ENCODE measurements at places on chromosomes 7 and 10. TPM values are rescaled to one million over a fixed set of nuclear protein-coding genes. Genes with fewer than 3 reads are reported as not detected.

DNA sequence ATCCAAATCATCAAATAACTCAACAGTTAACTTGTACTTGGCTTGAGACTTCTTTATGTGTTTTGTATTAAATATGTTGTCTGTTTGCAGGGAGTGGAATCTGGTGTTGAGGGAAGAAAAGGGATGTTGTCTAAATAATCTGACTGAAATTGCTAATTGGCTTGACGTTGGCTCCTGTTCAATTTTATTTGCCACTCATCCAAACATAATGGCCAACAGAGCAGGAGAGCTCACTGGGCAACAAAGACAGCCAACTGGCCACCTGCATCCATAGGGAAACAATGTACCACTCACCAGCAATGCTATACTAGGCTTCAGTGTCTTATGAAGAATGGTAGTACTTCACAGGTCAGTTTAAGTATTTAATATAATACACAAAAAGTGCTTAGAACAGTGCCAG is 80.5 kb downstream of the FAM13C start:
- DNase-seq, result no peak

- DNase-seq, result no peak
These were observed 64.1 kb upstream of the MALRD1 start for GRCh38 chr10:18984531-18984930.

The ITPRID1 gene
- 1.2 TPM for total RNA-seq

DNA sequence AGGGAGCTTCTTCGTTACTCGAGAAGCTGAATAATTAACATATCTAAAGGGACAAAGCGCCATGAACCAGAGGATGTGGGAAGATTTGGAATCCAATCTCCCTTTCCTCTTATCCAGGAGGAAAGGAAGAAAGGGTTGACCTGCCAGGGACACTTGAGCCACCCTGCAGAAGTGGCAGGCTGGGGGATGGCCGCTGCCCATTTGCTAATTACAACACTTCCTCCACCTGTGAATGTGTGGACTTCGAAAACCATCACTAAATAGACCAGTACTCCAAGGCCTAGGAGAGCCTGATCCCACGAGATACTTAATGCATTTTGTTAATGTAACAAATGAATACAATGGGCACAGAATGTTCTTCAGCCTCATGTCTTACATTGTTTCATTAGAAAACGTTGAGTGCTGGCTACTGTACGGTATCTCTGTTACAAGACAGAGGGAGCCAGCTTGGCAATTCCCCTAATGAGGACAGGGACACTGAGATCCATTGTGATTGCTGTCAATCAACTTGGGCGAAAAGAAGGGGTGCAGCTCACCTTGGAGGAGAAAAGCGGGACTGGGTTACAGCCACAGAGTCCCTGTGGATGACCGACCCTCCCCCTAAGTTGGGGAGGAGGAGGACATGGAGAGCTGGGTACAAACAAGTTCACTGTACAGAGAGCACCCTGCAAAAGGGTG is 59.4 kb downstream of the AOC1 start:
- DNase-seq, result no peak

The NPC1L1 gene
- 0.07 TPM for total RNA-seq

DNA sequence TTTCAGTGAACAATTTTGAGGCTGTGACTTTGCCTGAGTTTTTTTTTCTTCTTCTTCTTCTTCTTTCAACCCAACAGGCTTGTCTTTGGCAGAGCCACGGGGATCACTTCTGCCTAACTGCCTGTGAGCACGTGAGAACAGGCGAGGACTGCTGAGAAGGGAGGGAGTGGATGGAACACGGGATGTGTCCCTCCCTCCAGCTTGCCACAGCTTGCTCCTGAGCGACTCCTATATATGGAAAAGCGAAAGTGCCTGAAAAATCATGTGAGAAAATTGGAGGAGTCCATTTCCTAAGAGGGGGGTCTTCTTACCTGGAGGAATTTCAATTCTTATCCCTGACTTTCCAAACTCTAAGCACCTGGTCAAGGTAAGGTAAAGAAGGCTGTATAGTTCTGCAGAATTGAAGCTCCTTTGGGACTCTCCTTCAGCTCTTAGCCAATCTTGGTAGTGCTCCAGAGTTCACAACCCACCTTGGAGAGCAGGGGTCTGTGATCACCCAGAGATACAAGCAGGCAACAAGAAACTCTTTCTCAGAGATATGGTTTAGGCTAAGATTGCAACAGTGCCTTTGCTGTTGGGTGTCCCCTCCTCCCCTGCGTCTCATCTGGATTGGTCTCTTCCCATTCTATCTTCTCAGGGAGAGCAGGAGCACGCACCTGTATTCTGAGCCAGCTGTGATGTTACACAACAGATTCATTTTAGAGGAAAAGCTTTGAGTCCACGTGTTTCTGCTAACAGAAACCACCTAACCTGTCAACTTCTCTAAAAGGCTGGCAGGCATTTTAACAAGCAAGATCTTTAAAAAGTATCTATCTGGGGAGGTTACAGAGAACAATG is at the start of gene MAT1A:
TSS of gene MAT1A (minus strand) at position 208 of the 837 bp plus-strand sequence. CDS start 235 bp downstream, outside the sequence.
- peak; percentile 66 for DNase-seq

DNA sequence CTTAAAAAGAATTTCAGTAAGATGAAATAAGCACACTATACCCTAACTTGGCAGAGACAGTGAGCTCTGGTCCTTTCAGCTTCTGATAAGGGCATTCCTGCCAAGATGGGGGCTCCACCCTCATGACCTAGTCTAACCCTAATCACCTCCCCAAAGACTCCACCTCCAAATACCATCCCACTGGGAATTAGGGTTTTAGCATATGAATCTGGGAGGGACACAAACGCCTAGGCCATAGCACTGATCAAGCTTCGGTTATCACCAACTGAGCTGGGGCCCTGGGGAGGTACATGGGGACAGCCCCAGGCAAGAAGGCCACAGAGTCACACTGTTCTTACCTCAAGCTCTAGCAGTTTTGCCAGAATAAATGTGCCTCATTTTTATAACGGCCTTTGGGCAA is 31.4 kb downstream of the PALS2 start:
- peak; percentile 50 for DNase-seq

DNA sequence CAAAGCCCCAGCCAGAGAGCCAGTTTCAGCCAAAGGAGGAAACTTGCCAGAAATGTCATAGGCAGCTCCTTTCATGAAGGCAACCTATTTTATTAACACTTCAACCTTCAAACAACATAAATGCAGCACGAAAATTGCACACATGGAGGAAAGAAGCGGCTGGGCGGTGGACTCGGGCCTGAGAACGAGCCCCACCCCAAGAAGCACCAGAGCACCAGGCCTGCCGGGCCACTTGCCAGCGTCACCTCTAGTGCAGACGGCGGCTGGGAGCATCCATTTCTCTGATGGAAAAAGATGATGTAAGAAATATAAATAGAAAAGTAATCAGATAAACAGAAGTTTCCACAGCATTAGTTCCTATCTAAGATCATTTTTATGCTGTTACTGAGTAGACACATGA is 100.0 kb downstream of the TCERG1L start:
- peak; percentile 13 for DNase-seq

GRCh38 chr10:43375401-43376020 is 4.1 kb downstream of the FXYD4 start:
- no peak for DNase-seq

DNA sequence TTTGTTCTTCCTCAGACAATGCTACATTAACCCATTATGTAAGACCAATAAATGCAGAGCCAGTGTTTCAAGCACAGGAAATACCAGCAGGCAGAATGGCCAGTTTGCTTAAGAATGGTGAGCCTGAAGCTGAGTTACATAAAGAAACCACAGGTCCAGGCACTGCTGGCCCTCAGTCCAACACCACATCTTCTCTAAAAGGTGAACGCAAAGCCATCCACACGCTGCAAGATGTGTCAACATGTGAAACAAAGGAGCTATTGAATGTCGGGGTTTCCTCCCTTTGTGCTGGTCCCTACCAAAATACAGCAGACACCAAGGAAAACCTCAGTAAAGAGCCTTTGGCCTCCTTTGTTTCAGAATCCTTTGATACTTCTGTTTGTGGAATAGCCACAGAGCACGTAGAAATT is 63.8 kb downstream of the TASOR2 start:
- no peak for DNase-seq

- DNase-seq, result no peak
These were observed 56.4 kb upstream of the MTPN start for GRCh38 chr7:136033413-136034031.

GRCh38 chr10:30002426-30003266 is 56.7 kb downstream of the JCAD start:
- DNase-seq, result peak; percentile 92

The NME8 gene
- total RNA-seq, result not detected

DNA sequence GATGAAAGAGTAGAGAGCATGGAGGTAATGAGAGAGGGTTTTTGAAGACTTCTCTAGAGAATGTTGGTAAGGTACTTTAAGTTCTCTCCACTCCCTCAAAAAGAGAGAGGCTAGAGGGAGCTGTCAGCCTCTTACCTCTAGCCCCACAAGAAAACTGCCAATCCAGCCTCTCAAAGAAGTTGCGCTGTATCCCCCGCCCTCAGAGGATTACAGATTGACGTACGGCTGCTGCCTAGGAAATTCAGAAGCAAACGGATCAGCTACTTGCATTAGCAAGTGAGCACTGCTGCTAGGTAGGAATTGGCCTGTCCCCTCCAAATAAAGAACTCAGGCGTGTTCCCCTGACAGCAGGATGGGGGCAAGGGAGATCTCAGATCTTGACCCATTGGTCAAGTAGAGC is 34.2 kb downstream of the TYW1B start:
- DNase-seq, result no peak

DNA sequence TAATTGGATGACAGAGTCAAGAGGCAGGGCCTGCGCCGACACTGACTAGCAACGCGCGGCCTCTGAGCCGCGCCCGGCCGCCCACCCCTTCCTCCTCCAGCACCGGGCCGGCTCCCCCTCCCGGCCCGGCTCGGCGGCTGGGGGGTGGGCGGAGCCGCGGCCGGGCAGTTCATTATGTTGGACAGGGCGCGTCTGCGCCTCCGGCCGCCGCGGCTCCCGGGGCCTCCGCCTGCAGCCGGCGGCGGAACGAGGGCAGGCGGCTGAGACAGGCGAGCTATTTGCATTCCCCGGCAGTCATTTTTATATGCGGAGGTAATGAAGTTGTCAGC is 106.7 kb downstream of the SNX10 start:
- DNase-seq, result peak; percentile 63

DNA sequence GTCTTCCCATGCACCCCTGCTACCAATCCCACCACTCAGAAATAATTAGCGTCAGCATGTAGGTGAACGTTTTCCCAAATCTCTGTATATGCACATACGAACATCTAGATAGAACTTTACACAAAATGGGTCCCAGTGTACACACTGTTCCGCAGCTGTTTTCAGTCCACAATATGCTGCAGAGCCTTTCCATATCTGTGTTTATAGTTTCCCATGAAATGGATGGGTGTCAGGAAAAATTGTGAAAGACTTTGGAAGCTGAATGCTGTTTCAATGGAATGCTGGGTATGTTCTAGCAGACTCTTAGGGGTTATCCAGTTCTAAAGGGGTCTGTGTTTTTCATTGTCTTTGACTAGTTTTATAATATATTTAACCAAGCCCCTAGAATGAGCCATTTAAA is 13.8 kb downstream of the GRK5 start:
- no peak for DNase-seq

The PAPOLB gene
- 0.13 TPM for total RNA-seq

DNA sequence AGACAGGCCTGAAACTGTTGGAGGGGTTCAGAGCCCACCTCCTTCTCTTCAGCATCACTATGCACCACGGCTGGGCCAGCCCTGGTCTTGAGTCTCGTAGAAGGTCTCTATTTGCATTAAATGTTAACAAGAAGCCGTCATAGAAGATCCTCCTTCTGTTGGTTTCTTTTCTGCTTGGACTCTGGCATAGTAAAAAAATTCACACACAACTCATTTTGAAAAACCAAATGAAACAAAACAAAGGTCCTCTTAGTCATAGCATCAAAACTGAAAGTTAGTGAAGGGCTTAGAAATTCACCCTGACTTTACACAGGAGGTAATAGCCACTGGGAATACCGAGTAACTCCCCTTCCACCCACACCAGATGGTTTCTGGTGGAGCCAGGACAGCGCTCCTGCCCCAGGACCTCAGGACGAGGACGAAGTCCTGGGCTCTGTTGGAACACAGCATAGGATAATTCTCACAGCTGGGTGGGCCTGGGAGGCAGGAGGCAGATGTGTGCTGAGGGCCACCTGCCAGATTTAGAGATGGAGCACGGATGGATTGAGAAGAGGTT is 248.4 kb upstream of the KLF6 start:
- no peak for DNase-seq

- DNase-seq, result no peak
These were observed 459 bp upstream of the FEZF1 start for GRCh38 chr7:122304996-122305421.

DNA sequence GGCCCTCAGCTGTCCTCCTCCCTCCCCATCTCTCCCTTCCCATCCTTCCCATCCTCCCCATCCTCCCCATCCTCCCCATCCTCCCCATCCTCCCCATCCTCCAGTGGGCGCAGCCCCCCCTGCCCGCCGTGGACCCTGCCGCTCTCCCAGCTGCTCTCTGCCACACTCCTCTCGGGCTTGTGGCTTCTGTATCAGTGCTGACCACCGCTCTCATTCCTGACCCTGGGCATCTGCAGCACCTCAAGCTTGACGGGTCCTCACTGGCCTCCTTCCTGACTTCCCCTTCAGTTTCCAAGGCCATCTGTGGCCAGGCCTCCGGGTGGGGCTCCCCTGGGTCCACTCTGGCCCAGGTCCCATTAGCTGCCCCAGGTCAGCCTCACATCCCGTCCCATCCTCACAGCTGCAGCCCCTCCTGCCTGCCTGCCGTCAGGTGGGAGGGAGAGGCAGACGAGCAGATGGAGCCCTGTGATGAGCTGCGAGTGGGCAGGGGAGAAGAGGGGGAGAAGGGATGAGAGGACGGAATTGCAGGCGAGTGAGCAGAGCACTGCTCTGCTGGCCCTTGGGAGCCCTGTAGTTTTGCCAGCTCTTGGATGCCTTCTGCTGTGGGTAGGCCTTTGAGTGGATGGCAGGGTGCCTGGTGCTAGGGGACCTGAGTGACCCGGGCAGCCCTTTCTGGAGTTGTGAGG is 35.7 kb downstream of the LHPP start:
- no peak for DNase-seq

DNA sequence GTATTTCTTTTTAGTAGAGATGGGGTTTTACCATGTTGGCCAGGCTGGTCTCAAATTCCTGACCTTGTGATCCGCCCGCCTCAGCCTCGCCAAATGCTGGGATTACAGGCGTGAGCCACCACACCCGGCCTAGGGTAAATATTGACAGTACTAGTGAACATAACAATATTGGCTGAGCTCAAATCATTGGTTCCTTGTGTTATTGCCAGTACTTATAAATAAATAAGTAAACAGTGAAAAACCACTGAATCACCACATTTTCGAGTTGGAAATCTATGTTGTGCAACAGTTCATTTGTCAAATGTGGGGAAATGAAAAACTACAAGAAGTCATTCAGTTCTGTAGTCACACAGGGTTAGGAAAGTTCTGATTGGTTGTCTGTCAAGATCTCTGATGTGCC is 15.8 kb downstream of the RPP30 start:
- DNase-seq, result no peak

DNA sequence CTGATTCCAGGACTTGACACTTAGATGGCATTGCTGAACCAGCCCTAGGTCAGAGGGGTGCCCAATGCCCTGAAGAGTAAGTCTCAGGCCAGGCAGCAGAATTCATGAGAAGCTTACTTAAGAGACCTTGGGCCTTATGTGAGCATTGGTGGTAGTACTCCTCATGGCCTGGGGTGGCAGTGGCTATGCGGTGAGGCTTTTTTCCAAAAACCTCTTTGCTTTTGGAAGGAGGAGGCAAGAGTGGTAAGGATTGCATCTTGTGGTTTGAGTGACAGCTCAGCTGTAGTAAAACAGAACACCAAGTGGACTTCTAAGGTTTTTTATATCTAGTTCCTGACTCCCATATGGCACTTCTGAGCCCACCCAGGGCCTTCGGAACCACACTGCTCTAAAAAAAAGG is 459.0 kb upstream of the STEAP1 start:
- peak; percentile 30 for DNase-seq

Data from H9 (cell line).